ENCODE measurements at places on chromosomes 11 and 22. TPM values are rescaled to one million over a fixed set of nuclear protein-coding genes. Genes with fewer than 3 reads are reported as not detected.

DNA sequence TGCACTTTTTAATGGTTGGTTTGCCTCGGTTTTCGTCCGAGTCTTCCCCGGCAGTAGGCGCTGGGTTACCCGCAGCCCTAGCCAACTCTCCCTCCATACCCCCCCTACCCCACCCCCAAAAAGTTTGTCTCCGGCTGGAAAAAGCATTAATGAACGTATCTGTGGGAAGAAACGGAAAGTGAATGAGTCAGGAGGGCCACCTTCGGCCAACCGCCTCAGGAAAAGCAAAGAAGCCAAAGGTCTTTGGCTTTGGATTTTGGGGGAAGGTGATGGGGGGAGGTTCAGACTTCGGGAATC lies 508 bp upstream of the FLI1 start:
- DNase-seq = no peak

DNA sequence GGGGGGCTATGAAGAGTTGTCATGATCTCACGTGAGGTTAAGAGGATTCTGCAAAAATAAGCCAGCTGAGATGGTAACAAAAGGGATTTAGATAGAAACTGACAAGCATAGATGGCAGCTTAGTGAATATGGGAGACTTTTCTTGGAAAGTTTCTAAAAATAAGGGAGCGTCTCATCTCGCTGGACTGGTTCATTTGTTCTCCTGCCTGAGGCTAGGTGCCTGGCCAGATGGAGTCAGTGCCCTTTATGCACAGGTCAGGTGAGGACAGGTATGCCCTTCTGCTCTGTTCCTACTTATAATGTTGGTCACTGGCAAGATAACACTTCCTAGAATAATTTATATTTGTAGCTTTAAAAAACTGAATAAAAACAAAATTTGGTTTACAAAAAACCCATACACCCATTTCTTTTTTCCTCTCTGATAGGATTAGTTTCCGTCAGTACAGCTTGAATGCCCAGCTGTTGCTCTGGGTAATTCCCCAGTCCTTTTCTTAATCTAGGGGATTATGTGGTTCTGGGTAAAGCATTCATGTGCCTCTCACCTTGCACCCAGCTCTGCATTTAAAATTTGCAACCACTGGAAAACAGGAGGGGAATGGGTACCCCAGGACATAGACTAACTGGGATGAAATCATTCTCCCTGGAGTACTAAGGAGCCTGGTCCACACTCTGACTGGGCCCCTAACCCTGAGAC lies 90.0 kb downstream of the AMOTL1 start:
- no peak for DNase-seq

GRCh38 chr22:20020533-20021195 lies at the start of gene TANGO2:
Gene TANGO2 (plus strand): TSS chr22:20021110. CDS start chr22:20036799, 15,689 bp downstream.
- peak; percentile 95 for DNase-seq

GRCh38 chr11:8989453-8989852 lies 14.3 kb downstream of the NRIP3 start:
- no peak for DNase-seq

GRCh38 chr11:76313913-76314740 lies 66.8 kb downstream of the THAP12 start:
- DNase-seq = no peak

- DNase-seq = no peak
These were observed 118.6 kb downstream of the TRIM44 start for GRCh38 chr11:35780951-35781860.

- DNase-seq = no peak
These were observed 11.4 kb downstream of the FAM181B start for GRCh38 chr11:82722231-82722630.

DNA sequence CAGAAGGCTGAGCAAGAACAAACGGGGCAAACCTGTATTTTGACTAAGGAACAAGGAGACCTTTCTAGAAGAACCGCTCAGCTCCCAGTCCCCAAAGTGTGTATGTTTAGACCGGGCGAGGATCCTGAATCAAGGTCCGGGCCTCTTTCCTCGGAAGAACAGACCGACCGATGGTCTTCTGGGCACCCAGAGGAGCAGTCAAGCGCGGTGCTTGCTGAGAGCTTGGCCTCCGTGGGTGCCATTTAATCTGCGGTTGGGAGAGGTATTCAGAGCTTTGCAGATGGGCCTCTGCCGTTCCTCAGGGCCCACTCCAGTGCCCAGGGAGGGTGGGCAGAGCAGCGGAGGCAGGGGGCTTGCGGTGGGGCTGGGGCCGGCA lies 26.5 kb upstream of the ATXN10 start:
- DNase-seq = no peak

GRCh38 chr22:20284471-20285086 lies 16.5 kb upstream of the RTN4R start:
- no peak for DNase-seq

- no peak for DNase-seq
These were observed 761 bp downstream of the HMBS start for GRCh38 chr11:119085437-119085847.

DNA sequence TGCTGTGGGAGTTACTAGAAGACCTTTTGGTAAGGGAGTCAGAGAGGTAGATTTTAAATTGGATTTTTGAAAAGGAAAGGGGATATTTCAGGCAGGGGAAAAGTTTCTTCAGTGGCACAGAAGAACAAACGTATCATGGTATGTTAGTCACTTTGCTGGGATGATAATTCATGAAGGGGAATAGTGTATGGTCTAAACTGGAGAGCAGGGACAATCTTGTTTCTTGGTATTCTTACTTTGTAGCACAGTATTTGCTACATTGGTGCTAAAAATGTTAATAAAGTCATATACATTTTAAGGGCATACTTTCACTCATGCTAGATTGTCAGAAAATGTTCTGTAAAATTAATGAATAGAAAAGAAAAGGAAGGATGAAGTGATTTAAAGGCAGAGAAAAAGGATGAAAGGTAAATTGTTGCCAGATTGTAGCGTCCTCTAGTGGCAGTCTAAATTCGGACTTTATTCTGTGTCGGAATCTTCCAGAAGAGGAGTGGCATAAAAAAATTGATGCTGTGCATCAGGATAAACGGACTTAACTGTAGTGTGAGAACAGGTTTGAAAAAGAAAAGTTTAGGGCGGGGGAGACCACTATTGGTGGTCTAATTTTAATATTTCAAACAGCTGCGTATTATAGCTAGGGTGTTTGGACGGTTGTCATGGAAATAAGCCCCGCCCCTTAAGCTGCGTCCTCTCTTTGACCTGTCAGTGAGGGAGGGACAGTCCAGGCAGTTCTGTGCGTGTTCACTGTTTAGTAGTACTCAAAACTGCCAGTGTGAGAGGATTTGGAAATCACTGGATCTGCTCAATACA lies at the start of gene BCO2:
Gene BCO2, plus strand, starts transcription at position 724 of the 810 bp plus-strand sequence. CDS start 90 bp downstream, outside the sequence.
- DNase-seq = peak; percentile 88

DNA sequence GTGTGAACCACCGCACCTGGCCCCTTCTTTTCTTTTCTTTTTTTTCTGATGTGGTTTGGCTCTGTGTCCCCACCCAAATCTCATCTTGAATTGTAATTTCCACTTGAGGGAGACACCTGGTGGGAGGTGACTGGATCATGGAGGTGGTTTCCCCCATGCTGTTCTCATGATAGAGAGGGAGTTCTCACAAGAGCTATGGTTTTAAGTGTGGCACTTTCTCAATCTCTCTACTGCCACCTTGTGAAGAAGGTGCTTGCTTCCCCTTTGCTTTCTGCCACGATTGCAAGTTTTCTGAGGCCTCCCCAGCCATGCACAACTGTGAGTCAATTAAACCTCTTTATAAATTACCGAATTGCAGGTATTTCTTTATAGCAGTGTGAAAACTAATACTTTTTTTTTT lies 4.9 kb upstream of the TCN2 start:
- no peak for DNase-seq

GRCh38 chr11:5366856-5367255 lies 15.5 kb downstream of the OR51B6 start:
- DNase-seq = no peak

DNA sequence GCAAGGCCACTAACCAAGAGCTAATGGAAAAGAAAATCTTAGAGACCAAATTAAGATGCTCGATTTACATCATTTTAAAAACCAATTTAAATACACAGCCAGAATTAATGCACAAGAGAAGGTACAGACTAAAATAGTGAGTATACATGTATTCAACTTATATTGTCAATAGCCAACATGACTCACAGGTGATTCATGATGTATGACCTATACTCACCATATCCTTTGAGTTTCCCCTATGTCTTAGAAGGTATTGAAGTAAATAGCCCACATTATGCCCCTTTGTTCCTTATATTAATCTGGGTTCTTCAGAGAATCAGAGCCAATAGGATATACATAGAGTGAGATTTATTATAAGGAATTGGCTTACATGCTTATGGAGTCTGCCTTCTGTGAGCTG lies 97.5 kb upstream of the ANO3 start:
- DNase-seq = no peak

- no peak for DNase-seq
These were observed 76.3 kb downstream of the MORC2 start for GRCh38 chr22:30892286-30892685.

The C11orf16 gene
- total RNA-seq = not detected

The ZNF70 gene
- 5.2 TPM for total RNA-seq

The UPK3A gene
- total RNA-seq = not detected

The TEX54 gene
- not detected for total RNA-seq

The ENTHD1 gene
- 0.21 TPM for total RNA-seq

The OSM gene
- total RNA-seq = not detected

The PRAME gene
- total RNA-seq = not detected

The CCND1 gene
- total RNA-seq = 90.6 TPM

The TRAF6 gene
- total RNA-seq = 4.8 TPM

The P4HA3 gene
- total RNA-seq = 2.1 TPM
